ENCODE measurements at places on chromosomes 5 and 9.

DNA sequence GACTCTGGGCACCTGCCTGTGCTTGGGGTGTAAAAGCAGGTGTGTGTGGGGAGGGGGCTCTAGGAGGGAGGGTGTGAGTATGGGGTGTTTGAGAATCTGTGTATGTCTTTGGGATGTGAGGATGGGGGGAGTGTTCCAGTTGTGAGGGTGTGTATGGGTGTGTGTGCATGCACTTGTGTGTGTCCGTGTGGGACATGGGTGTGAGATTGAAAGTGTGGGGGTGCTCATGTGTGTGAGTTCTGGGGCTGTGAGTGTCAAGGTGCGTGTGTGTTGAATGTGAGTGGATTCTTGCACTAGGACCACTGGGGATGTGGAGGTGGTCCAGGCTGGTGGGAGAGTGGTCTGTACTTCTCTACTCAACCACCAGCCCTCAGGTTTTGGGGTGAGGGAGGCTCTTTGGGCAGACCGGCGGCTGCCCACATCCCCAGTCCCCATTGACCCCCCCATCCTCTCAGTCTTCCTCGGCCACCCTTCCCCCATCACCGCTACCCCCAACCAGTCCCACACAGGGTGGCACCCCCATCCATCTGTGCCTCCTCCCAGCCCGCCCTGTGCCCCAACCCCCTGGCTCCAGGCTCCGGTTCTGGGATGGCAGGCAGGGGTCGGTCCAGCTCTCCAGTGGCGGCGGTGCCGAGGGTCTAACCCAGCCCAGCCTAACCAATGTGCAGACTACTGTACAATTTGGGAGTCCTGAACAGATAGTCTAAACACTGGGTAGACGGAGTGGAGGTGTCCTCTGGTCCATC lies 31.5 kb downstream of the GOLGA2 start:
- DNase-seq = no peak

- no peak for DNase-seq
Observed at GRCh38 chr5:61402244-61402823, 70.3 kb downstream of the ZSWIM6 start.

GRCh38 chr9:92135576-92135975 lies 20.4 kb upstream of the SPTLC1 start:
- DNase-seq = no peak

DNA sequence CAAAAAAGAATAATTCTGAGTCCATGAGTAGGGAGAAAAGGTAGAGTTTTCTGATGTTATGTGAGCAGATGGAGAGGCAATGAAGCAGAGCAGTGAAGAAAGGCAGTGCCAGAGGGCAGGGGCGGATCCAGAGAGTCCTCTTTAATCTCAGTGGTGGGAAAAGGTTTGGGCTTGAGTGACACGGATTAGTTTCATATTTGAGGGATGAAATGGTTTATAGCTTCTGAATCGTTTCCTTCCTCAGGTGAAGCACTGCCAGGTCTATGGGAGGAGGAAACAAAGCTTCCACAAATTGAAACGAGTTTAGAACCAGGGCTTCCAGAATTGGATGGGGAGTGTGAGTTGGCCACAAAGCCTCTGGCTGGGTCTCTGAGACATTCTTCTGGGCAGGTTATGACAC lies 517.0 kb upstream of the PAPPA start:
- no peak for DNase-seq

DNA sequence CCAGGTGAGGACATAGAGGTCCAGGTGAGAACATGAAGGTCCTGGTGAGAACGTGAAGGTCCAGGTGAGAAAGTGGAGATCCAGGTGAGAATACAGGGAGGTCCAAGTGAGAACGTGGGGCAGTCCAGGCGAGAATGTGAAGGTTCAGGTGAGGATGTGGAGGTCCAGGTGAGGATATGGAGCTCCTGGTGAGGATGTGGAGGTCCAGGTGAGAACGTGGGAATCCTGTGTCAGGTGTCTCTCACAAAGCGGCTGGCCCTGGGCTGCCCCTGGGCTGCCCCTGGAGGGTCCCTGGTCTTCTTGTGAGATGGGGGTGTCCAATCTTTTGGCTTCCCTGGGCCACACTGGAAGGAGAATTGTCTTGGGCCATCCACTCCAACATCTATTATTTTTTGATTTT lies 133.4 kb downstream of the MRPL36 start:
- DNase-seq = no peak

DNA sequence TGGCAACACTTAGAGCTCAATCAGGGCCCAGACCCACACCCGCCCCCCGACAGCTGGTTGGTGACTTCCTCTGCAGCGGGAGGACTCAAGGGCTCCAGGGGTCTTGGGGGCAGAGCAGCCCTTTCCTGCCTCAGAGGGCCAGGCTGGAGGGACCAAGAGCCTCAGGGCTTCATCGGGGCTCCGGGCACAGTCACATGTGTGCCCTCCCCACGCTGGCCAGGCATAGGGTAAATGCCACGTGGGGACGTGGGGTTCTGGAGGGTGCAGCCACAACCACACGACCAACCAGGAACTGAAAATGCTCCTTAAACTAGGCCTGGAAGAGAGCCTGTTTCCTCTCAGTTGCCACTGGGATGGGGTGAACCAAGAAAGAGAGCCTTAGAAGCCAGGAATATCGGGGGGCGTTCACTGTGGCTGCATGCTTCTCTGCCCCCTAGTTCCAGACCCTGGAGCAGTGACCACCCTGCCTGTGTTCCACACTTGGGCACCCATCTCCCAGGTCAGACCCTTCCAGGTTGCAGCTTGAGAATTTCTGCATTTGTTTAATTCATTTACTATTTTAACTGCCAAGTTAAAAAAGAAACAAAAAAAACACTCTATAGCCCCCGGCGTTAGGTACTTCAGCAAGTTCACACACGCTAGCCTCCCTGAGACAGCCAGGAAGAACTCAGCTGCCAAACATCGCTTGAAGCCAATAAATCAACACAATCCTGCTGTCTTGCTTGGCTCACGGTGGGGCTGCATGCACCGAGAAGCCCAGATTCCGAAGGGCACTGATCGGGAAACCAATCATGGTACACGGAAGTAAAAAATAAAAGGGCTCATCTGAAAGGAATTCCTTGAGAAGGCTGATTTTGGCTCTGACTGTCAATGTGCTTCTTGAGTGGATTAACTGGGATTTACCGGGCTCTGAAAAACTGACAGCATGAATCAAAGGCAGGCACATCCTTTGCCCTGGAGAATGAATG lies 56.1 kb upstream of the PHYKPL start:
- DNase-seq = no peak

DNA sequence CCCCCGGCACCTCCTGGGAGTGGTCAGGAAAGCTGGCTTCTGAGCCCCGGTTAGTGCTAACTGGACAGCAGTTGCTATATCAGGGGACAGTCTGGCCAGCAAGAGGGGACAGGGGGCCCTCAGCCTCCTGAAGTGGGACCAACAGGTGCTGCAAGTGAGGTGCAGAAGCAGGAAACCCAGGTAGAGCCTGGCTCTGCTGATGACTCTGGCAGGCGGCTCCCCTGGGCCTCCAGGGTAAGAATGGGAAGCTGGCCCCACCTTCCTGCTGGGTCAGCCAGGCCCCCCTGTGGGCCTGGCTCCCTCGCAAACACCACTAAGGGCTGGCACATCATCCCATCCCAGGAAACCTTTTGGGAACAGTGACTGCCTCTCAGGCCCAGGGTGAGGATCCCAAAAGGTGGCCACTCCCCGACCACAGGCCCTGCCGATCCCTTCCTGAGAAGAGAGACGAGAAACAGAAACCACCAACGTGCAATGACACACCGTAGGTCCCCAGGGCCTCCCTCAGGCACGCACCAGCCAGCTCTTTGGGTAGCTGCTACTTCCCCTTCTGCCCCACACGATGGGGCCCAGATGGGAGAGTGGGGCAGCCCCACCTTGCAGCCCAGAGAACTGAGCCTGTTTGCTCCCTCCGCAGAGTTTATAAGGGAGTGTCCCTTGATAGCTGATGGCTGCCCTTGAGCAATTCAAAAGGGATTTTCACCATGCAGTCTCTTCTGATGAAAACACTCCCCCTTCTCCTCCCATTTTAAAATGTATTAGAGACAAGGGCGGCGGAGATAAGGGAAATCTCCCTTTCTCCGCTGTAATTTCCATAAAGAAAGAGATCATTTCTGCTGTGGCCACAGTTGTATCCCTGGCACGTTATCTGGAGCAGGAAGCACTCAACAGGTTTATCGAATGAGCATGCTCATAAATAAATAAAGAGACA lies 76.8 kb downstream of the STK10 start:
- DNase-seq = peak; percentile 83

- DNase-seq = no peak
Observed at GRCh38 chr5:180343831-180344695, 9.1 kb downstream of the GFPT2 start.

GRCh38 chr5:60403343-60404006 lies 296.5 kb downstream of the DEPDC1B start:
- no peak for DNase-seq

GRCh38 chr5:68562308-68562707 lies 346.8 kb downstream of the PIK3R1 start:
- DNase-seq = no peak

GRCh38 chr9:119698535-119698934 lies 329.3 kb upstream of the BRINP1 start:
- DNase-seq = no peak

- no peak for DNase-seq
Observed at GRCh38 chr9:123450098-123450770, 94.2 kb downstream of the CRB2 start.

- DNase-seq = no peak
Observed at GRCh38 chr9:91465420-91465819, 41.8 kb upstream of the NFIL3 start.

DNA sequence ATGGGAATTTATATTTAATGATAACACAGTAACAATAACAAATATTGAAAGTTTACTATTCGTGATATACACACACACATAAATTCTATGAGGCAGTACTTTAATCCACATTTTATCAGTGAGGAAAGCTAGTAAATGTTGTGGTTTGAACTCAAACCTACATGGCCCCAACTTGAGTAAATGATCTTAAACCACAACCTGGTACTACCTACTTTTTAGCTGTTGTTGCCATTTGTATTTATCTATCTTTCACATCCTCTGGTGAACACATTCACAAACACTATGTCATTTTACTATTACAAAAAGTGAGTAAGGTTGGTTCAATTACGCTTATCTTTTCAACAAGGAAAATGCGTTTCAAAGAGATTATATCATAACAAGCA lies 186.1 kb downstream of the SMC2 start:
- no peak for DNase-seq

- no peak for DNase-seq
Observed at GRCh38 chr5:154159343-154159742, 31.2 kb upstream of the GALNT10 start.

GRCh38 chr9:88498880-88499279 lies 36.1 kb upstream of the NXNL2 start:
- no peak for DNase-seq

- DNase-seq = no peak
Observed at GRCh38 chr5:86968301-86968753, 299.4 kb upstream of the RASA1 start.

GRCh38 chr5:16480821-16481538 lies 15.4 kb upstream of the ZNF622 start:
- DNase-seq = no peak
